ENCODE measurements at places on chromosomes 1 and 21. TPM values are rescaled to one million over a fixed set of nuclear protein-coding genes. Genes with fewer than 3 reads are reported as not detected.

GRCh38 chr1:74504933-74505512 lies 7.4 kb downstream of the LRRC53 start:
- no peak for DNase-seq

- no peak for DNase-seq
Measured at GRCh38 chr1:209389975-209390374, 193.5 kb upstream of the CAMK1G start.

DNA sequence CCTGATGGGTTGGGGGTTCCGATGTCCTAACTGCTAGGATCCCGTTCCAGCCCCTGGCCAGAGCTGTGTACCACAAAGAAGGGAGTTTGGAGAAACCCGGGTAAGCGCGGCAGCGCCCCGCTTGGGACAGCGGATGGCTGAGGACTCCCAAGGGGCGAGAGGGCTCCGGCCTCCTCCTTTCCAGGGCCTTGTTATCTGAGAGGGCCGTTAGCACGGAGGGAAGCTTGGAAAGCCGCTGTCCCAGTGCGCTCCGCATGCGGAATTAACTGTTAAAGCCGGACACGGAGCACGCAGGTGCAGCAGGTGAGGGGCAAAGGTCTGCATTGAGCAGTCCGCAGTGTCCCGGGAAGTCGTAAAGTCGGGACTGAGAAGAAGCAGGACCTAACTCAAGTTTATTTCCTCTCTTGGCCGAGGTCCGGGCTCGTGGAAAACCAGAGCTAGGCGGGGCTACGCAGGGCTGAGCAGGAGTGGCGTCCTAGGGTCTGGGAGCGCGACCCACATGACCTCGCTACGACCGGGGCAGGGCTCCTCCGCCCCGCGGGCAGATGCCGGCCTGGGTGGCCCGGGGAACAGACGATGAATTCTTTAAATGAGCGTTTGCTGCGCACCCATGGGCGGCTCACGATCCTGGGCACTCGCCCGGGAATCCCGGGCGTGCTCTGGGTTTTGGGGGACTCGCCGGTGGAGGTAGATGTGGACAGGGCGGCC lies 4.5 kb downstream of the LHX4 start:
- DNase-seq, result no peak

- DNase-seq, result no peak
Measured at GRCh38 chr21:18222346-18222745, 22.3 kb upstream of the CHODL start.

GRCh38 chr1:32142446-32143301 lies 34.8 kb downstream of the KPNA6 start:
- DNase-seq, result no peak

GRCh38 chr1:18913065-18913835 lies 10.9 kb upstream of the ALDH4A1 start:
- peak; percentile 96 for DNase-seq

Gene LRRN2
- total RNA-seq, result 8.9 TPM

Gene PDZK1IP1
- total RNA-seq, result 1.0 TPM
